Activated T-cell treated with anti-CD3 and anti-CD28 coated beads, Interleukin-2, amount 50 U/mL, for 48 hours (primary cell): ENCODE measurements at places on chromosomes 2 and 18.

GRCh38 chr2:3044587-3045317 is 332.9 kb downstream of the EIPR1 start:
- no peak for DNase-seq

DNA sequence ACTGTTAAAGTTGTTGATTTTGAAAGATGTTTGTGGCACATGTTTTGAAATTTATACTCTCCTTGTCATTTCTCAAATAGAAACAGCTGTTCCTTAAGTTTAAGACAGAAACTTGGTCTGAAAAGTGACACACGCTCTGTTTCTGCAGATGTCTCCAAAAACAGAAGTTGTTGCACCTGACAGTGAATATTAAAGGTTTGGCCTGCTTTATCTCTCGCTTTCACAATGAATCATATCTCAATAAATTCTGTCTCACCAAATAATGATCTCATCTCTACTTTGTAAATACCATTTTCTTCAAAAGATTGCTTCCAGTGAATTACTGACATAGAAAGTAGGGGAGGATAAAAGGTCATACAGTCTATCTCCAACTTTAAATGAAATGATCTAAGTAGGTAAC is 294.9 kb upstream of the SYT4 start:
- DNase-seq: no peak

- DNase-seq: no peak
Observed at GRCh38 chr2:112814278-112814677, 22.3 kb downstream of the IL1B start.

- no peak for DNase-seq
Observed at GRCh38 chr2:40281021-40281940, 170.6 kb downstream of the SLC8A1 start.

DNA sequence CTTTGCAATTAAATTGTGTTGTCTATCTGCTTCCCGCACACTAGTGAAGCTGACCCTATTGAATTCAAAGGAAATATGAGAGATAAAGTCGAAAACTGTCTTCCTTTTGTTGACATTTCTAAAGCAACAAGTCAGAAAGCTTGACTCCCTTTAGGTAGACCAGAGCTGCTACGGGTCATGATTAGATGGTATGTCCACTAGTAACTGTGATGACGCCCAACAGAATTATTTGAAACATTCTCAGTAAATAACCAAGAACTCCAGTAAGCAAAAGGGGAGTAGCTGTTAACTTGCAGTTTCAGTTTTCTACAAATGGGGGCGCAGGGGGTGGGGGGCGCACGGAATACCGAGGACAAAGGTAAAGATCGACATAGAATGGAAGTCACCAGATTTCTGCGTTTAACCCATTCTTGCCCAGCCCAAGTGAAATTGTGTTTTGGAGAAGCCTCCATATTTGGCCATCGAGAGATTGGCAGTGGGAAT is 56.4 kb downstream of the CRIM1 start:
- DNase-seq: no peak
